GF-D8 (cell line): ENCODE measurements at places on chromosomes 4 and X.

GRCh38 chr4:119240128-119240527, 27.6 kb downstream of the USP53 start:
- DNase-seq, result no peak

DNA sequence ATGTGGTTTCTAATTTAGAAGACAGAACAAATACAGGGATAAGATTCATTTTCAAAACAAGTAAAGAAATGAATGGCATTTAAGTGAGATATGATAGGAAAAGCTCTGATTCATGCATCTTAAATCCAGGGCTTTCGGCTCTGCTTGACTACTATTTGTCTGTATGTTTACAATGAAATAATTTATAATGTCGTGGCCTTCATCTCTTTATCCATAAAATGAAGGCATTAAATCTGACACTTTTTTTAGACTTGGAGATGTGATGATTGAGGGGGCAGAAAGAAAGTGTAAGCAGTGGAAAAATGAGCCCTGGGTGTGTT, 115.7 kb upstream of the KIT start:
- no peak for DNase-seq

GRCh38 chr4:185654965-185655554, 119.8 kb upstream of the PDLIM3 start:
- no peak for DNase-seq

DNA sequence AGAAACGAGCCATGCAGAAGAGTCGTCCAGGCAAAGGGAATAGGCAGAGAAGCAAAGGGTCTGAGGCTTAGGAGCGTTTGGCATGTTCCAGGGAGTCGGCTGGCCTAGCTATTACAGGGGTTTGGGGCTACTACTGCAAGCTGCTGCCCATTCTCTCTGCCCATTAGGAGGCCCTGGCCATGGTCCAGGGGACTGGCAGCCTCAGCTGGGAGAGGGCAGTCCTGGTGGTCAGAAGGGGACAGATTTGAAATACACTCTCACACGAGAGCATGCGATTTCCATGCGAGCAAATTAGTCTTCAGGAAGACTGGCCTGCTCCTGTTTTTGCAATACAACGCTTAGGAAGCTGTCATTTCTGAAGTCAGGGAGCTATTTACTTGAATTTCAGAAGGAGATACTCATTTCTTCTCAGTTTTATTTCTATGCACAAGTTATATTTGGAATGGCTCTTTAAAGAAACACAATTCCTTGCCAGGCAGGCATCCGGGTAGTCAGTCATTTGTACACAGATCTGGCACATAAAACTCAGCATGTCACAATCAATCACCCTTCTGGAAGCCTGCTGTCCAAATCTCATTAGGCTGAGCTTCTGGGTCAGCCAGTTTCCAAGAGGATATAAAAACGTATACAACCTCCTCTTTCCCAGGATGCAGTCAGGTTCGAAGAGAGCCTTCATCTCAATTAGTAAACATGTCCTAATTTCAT, 27.0 kb downstream of the PROM1 start:
- no peak for DNase-seq

DNA sequence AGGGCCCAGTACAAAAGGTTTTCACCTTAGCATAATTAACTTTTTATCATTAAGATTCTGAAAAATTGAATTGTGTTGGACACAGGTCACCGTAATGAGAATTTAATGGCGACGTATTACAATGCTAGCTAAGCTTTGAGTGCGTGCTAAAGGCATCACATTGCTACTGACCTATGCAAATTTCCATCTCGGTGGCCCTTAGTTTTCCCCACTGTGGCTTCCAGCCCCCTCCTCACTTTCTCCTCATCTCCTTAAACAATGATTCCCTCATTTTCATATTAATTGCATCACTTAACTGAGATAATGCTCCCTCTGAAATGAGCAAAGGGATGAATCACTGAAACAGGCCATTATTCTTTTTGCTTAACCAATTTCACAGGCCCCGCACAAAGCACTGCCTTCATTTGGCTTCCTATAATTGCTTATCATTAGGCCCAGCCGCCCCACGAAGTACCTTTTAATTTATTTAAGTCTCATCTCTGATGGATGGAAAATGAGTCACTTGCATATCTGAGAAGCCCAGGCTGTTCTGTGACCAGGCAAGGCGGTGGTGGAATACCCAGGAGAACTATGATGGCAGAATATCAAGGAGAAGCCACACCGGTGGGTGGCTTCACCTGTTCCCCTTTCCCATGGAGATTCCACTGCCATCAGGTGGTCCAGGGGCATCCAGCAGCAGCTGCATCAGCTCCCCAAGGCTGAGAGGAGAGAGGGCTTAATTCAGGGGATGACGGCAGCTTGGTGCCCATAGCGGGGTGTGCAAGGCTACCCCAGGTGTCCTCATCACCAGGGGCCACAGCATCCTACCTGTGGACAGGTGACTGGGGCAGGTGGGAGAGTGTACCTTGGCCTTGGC, 223.8 kb upstream of the BOD1L1 start:
- no peak for DNase-seq

- DNase-seq, result no peak
These were observed 22.5 kb upstream of the TRIM2 start for GRCh38 chr4:153181700-153182099.

DNA sequence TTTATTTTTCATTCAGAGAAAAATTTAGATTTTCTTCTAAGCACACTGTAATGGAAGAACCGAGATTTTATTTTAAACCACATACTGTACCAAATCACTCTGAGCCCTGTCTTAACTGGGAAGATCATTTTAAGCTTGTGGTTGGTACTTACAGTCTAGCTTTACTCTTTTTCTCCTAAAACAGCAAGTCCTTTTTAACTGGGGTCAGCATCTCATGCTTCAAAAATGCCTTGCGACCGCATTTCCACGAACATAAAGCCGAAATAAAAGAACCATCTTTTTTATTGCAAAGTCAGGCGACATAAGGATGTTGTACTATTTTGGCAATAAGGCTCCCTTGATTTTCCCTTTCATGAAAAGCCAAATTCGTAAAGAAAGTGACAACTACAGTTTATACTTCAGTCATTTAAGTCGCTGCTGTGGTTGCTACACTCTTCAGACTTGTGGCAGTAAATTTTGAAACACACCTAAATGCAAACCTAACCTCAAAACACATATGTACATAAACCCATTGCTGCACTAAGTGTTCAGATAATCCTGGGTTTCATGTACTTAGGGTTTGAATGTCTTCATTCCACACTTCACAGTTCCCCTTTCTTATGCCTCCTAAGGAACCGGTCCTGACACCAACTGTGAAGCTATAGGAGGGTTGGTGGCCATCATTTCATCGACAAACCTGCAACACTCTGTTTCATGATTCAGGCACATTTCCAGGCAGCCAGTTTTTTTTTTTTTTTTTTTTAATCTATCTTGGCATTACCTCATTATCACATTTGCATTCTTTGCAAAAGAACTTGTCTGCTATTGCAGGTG, 3.0 kb downstream of the STOX2 start:
- DNase-seq, result no peak

GRCh38 chr4:139286186-139286698, 6.2 kb upstream of the MGARP start:
- no peak for DNase-seq

DNA sequence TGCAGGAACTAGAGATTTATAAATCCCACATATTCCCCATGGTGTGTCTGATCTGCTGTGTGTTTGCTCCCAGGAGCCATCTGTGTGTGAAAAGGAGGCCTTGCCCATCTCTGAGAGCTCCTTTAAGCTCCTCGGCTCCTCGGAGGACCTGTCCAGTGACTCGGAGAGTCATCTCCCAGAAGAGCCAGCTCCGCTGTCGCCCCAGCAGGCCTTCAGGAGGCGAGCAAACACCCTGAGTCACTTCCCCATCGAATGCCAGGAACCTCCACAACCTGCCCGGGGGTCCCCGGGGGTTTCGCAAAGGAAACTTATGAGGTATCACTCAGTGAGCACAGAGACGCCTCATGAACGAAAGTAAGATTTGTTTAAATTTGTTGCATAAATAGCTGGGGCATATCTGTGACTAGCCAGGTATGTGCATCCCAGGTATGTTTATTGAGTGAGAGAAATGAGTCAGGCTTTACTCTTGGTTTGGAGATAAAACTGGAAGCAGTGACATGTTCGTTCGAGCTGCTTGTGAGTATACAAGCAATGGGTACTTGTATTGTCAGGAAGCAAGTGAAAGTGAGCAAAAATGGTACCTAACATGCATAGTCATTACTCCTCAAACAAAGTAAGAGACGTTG, 89.5 kb downstream of the PTTG2 start:
- DNase-seq, result no peak

DNA sequence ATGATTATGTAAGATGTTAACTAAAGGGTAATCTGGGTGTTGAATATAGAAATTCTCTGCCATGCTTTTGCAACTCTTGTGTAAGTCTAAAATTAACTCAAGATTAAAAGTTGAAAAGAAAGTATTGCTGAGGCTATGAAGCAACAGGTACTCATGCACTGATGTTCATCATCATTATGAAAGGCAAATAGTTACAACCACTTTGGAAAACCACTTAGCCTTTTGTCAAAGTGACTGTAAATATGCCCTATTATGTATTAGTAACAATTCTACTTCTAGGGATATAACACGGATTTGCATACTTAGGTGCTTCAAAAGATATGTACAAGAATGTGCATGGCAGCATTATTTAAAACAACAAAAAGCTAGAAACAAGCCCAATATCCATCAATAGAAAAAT, 227.8 kb upstream of the CXXC4 start:
- no peak for DNase-seq

GRCh38 chr4:37549041-37549440, 137.1 kb downstream of the RELL1 start:
- no peak for DNase-seq

GRCh38 chrX:41516456-41516855, 69.3 kb downstream of the NYX start:
- no peak for DNase-seq

DNA sequence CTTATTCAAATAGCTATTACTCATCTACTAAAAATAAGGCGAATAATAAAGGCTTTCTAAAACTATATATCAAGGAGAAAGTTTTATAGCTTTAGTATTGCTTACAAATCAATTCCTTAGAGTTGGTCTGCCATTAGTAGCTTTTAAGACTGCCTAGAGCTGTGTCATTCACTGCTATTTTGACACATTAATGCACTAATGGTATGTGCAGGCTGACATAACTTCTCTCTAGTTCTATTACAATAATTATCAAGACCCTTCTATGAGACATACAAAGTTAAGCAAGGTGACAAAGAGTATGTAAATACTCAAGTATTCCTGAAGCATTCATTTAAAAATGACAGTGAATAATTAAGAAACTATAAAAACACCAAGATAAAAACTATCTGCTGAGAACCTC, 625.3 kb downstream of the STPG2 start:
- no peak for DNase-seq

DNA sequence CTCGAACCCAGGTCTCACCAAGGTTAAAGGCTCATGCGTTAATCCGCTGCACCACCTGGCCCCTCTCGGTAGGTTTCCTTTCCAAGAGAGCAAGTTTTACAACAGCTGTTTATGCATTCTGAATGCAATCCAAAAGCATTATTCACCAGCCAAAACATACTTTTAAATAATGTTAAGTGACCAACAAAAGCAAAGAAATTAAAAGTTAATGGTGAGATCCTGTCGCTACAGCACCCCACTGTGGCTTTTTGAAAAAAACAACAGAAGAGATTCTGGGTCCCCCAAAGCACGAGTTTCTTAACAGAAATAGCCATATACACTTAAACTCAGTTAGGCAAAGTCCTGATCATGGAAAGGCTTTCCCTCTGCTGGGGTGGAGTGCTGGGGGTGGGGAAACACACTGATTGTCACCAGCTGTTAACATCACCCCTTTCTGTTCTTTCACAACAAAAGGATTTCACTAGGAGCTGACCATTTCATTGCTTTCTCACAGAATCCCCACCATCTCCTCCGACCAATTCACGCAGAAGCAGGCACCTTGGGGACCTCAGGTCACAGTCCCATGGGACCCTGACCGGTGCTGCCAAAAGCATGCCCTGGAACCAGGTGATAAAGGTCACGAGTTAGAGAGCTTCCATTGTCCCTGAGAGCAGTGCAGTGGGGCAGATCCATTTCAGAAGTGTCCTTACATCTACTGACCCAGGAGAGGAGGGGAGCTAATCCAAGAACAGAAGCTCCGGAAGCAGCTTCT, 51.2 kb downstream of the ZNF827 start:
- no peak for DNase-seq

DNA sequence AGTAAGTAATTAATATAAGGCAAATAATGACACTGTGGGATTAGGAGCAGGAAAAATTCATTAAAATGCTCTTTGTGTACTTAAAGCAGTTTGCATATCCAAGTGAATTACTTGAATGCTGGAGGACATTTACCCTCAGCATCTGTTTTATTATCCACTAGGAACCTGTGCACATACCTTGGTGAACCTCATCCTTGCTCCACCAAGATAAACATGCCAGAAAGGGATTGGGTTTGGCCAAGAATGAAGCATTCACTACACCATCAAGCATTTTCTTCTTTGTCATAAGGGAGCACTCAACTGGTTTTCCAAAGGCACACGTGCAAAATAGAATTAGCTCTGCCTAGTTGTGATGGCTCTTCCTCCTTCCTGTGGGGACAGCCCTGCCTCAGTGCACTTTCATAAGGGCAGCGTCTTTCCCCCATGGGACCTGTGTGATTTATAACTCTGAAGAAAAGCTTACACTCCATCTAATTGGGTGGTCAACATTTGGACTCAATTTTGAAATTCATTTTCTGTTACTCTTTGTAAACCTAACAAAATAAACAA, 291.7 kb downstream of the USP46 start:
- no peak for DNase-seq

DNA sequence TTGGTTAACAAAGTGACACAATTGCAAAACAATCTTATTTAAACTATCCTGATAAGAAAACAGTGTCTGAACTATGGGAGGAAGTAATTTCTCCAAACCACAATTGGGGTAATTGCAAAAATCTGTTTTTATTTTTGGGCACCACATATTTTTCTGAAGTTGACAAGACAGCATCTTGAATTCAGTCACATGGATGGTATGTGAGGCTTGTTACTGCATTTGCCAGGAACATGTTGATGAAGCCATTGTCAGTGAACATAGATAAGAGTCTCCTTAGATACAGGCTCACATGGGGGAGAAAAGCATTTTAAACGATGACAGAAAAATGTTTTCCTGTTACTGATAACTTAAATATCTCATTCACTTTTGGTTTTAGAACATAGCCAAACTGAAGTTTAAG, 5.5 kb upstream of the USP53 start:
- no peak for DNase-seq

GRCh38 chr4:41638866-41639265, 100.9 kb downstream of the LIMCH1 start:
- DNase-seq, result no peak

DNA sequence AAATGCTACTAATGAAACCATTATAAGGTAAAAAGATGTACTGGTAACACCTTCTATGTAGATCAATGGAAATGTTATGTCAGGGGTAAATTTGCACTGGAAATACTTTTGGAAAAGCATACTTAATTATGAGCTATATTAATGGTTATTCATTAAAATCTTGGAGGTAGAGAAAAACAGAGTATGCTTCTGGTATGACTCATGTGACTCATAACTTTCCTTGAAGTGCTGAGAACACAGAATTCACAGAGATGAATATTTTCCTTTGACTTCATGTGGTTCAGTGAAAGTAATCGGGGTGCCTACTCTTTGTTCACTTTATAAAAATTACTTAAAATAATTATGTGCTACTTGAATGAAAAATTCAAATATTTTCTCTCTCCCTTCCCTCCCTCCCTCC, 254.2 kb downstream of the KCTD8 start:
- DNase-seq, result no peak
